ENCODE measurements at places on chromosomes 3 and 15.

- no peak for DNase-seq
Measured at GRCh38 chr3:148588291-148588690, 109.4 kb upstream of the AGTR1 start.

- no peak for DNase-seq
Measured at GRCh38 chr3:73080216-73080966, 18.9 kb downstream of the EBLN2 start.

DNA sequence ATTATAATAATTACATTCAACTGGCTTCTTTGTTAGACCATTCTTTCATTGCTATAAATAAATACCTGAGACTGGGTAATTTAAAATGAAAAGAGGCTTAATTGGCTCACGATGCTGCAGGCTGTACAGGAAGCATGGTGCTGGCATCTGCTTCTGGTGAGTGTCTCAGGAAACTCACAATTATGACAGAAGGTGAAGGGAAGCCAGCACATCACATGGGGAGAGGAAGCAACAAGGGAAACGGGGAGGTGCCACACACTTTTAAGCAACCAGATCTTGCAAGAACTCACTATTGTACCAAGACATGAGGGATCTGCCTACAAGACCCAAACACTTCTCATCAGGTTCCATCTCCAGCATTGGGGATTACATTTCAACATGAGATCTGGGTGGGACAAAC lies 413.1 kb upstream of the ARRDC4 start:
- no peak for DNase-seq

DNA sequence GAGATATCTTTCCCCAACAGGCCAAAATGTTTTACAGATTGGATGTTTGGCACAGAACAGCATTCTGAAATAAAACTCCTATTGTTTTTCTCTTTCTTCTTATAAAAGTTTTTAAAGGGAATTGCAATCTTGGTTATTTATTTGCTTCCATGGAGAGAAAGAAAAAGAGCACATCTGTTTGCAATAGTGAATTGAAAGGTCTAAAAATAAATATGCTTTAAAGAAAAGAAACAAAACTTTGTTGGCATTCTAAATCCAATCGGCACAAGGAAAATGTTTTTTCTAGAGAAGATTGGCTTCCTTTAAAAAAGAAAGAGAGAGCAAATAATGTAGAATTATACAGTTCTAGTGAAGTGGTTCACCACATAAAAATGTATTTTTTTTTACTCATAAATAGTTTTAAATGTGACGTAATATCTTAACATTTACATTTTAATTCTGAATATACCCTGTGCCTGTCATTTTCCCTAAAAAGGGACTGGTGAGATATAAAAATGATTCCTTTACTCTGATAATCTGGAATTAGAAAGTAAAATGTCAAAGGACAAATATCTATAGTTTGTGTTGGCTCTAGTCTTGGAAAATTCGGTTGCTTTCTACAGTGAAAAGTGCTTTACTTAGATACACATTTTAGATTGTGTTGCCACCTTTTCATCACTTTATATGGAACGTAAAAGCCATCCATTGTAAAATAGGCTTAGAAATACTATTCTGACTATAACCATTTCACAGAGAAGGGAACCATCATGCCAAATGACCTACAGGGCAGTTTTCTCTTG lies 257.4 kb upstream of the CBLB start:
- no peak for DNase-seq

DNA sequence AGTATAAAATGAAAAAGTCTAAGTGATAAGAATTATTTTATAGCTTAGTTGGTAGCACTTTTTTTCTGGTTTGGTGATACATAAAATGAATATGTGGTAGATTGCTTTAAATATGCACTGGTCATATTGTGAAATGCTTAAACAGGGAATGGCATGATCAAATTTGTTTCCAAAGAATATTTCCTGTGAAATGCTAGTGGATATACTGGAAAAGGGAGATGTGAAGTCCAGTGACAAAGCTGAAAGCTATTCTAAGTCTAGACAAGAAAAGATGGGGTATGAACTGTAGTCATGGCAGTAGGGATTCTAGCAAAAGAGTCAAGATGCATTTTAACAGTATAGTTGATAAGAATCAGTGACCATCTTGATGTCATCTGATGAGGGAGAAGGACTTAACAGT lies 98.9 kb upstream of the MME start:
- no peak for DNase-seq
